GM23248 (cell line): ENCODE measurements at places on chromosomes 12 and 14. TPM values are rescaled to one million over a fixed set of nuclear protein-coding genes. Genes with fewer than 3 reads are reported as not detected.

The PRKD1 gene
- total RNA-seq: 21.0 and 24.2 TPM in 2 replicates

The LIN7A gene
- total RNA-seq: 1.0 and 1.5 TPM in 2 replicates

The PLD4 gene
- total RNA-seq: not detected in 2 replicates

The MLH3 gene
- total RNA-seq: 12.3 and 19.9 TPM in 2 replicates

The TMEM119 gene
- 58.6 and 93.2 TPM in 2 replicates for total RNA-seq

The SLC39A5 gene
- total RNA-seq: not detected in 2 replicates

The ESRRB gene
- total RNA-seq: not detected in 2 replicates

The PRKCH gene
- total RNA-seq: 2.7 and 3.5 TPM in 2 replicates

The KRT5 gene
- total RNA-seq: not detected in 2 replicates

The ACTR10 gene
- 69.9 and 99.1 TPM in 2 replicates for total RNA-seq

The GDF3 gene
- not detected in 2 replicates for total RNA-seq

The EML1 gene
- total RNA-seq: 17.9 and 35.8 TPM in 2 replicates

The BDKRB1 gene
- 3.9 and 5.5 TPM in 2 replicates for total RNA-seq

The ZBTB25 gene
- total RNA-seq: 3.6 and 7.0 TPM in 2 replicates

The CELA1 gene
- total RNA-seq: not detected in 2 replicates

The CLEC4A gene
- not detected in 2 replicates for total RNA-seq

The DENND5B gene
- 12.0 and 12.6 TPM in 2 replicates for total RNA-seq

The RPL6 gene
- 1,076 and 1,254 TPM in 2 replicates for total RNA-seq

The LBHD2 gene
- not detected in 2 replicates for total RNA-seq

The SLC15A4 gene
- total RNA-seq: 50.3 and 69.4 TPM in 2 replicates

The DDX47 gene
- 124 and 132 TPM in 2 replicates for total RNA-seq

The TSHR gene
- total RNA-seq: not detected in 2 replicates

The CCDC175 gene
- not detected in 2 replicates for total RNA-seq

The CCDC77 gene
- 6.3 and 9.9 TPM in 2 replicates for total RNA-seq

The PTPRR gene
- total RNA-seq: 0.25 and 1.2 TPM in 2 replicates
